LHCN-M2 (cell line): ENCODE measurements at places on chromosomes 3 and 15. TPM values are rescaled to one million over a fixed set of nuclear protein-coding genes. Genes with fewer than 3 reads are reported as not detected.
A peak's percentile ranks its signal among the peaks of the same experiment; 100 is the strongest.

- DNase-seq, result no peak
These were observed 184.9 kb downstream of the SOX2 start for GRCh38 chr3:181896605-181897004.

- no peak for DNase-seq
These were observed 27.4 kb upstream of the GOLM2 start for GRCh38 chr15:44261007-44261706.

GRCh38 chr3:52112056-52112455 is 42.2 kb downstream of the POC1A start:
- DNase-seq, result no peak

GRCh38 chr3:23804441-23805209 is 1.1 kb upstream of the UBE2E1 start:
- no peak for DNase-seq

DNA sequence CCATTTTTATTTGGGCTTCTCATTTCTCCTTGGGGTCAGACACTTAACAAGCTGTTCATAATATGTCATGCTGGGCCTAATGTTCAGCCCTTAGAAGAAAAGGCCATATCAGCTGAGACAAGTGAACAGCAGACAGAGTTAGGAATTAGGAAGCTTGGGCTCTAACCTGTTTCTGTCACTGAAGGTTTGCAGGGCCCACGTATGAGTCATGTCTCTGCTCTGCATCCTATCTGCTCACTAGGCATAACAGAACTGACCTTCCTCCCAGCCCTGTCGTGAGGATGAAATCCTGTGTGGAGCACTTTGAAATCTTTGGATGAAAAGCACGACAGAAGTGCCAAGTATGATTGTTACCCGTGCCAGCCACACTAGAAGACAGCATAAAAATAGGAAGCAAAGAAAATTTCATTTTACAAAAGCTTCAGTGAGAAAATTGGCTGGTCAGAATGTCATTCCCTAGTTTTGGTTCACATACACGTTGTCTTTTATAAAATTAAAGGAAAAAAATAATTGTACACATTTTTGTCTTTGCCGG is 26.5 kb upstream of the CD47 start:
- peak; percentile 14 for DNase-seq

GRCh38 chr3:24526640-24527212 is 32.1 kb upstream of the THRB start:
- DNase-seq, result no peak

GRCh38 chr15:69573815-69574475 is 121.3 kb downstream of the RPLP1 start:
- DNase-seq, result no peak

DNA sequence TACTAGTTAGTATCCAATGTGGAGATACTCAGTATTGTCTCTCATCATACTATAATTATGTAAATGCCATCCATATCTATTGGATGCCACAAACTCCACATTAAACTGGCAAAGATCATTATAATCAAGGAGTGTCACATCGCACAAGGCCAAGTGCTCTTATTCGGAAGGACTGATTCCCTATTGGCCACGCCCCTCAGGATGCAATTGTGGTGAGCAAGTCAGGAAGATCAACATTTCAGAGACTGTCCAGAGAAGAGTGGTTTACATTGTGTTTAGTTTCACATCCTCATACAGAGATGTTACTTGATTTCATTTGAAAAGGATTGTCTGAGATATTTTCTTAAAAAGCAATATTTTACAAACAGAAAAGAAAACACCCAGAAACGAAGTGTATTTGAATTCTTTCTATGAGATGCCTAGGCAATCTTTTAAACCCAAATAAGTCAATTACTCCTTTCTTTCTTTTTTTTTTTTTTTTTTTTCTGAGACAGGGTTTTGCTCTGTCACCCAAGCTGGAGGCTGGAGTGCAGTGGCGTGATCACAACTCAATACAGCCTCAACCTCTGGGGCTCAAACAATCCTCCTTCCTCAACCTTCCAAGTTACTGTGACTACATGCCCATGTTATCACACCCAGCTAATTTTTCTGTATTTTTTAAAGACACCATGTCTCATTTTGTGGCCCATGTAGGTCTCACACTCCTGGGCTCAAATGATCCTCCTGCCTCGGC is 369.1 kb downstream of the RBMS3 start:
- DNase-seq, result peak; percentile 67

DNA sequence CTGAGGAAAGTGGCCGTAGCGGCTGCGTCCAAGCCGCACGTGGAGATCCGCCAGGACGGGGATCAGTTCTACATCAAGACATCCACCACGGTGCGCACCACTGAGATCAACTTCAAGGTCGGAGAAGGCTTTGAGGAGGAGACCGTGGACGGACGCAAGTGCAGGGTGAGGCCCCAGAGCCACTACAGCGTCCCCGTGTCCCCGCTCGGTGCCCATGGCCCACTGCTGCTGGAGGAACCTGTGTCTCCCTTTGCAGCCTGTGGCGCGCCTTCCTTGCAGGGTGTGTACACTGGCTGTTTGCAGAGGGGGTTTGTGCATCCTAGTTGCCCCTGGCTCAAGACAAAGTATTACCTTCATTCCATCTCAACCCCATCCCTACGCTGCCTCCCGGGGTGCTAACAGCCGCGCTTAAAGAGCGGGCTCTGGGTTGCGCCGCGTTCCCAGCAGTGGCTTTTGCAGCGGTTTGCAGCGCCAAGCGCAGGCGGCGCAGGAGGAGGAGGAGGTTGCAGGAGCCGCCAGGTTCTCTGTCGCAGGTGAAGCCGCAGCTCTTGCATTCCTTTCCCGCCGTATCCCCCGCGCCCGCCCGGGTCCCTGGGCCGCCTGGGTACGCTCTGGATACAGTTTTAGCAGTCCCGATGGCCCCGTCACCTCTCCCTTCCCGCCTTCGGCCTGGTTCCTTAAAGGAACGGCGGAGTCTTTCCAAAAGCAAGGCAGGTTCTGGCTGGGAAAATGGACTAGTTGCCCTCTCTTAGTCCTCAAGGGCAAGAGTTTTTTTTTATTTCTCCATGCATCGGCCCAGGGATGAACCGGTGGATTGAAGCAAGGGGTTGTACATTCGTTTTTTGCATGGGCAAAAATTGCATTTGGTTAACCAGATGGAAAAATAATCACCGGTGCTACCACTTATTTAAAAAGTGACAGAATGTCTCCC is 1.2 kb downstream of the CRABP1 start:
- DNase-seq, result no peak

GRCh38 chr15:22939652-22940061 is 40.5 kb downstream of the CYFIP1 start:
- DNase-seq, result no peak

GRCh38 chr3:196639483-196640296 is at the start of gene NRROS:
TSS of gene NRROS (plus strand) at chr3:196639694. CDS start at chr3:196654540, 14,846 bp downstream.
- DNase-seq, result peak; percentile 41

DNA sequence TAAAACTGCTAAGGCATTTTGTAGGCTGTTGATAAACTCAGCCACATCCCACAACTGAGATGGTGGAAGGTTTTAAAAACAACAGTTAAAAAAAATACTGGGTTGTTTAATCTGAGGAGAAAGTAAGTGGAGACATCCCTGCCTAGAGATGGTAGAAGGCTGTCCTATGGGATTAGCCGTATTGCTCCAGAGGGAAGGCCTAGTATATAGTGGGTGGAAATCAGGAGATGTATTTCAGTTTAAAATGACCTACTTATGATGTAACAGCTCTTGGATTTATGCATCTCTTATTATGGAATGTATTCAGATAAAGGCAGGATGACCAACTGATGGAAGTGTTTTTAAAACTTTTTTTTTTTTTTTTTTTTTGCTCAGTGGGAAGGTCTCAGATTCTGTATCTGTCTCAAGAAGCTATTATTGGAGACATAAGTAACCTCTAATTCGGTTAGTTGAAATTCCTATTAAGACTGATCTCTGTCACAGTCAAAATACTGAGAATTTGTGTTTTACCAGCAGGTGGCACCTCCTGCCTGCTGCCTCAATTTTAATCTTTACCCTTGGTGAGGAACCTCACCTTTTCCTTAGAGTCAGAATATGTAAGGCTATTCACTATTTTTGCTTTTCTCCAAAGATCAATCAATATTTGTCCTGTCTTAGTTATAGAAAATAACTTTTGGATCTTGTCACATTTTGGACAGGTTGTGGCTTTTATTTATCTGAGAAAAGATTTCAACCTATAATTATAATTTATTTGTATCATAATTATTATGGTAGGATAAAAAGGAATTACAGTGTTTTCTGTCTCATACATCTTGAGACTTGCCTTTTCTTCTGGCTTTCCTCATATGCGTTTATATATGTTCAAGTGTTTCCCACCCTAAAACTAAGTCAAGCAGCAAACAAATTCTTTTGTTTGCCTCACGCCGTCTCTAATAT is 63.0 kb downstream of the VPS8 start:
- peak; percentile 13 for DNase-seq

The TIMP4 gene
- total RNA-seq, result 0.46 and 0.51 TPM in 2 replicates

The LINGO1 gene
- total RNA-seq, result not detected in 2 replicates

The LSAMP gene
- under 0.01 TPM in 1 of 2 replicates, not detected in the other for total RNA-seq

The TGM4 gene
- total RNA-seq, result 0.06 and 0.13 TPM in 2 replicates
